ENCODE measurements at places on chromosomes 7 and 10. TPM values are rescaled to one million over a fixed set of nuclear protein-coding genes. Genes with fewer than 3 reads are reported as not detected.

Gene GBX1
- total RNA-seq, result not detected

DNA sequence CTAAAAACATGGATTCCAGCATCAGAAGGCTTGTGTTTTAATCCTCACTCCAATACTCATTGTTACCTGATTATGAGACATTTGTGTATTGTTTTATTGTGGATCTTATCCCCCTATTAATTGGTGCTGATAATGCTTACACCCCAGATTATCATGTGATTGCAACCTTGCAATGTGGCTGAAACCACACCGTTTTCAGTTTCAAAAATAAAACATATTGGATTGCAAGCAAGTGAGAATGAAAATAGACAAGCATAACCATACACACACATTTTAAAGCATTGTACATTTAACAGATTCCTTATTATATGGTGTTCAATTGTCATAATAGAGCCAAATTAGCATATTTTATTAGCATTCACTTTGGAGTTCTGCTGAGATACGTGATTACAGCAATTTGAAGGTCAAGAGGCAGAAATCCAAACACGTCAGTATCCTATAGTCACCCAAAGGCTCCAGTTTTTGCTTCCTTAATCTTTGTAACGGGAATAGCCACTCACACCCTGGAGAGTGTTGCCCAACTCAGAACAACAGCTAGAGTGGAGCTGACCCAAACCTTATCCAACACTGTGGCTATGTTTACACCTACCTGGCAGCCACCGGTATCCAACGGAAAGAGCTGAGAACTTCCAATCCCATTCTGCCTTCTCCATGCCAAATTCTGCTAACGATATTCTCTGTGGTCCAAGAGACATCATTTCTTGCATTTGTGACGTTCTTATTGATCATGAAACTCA is 317.1 kb upstream of the KLF6 start:
- no peak for DNase-seq

DNA sequence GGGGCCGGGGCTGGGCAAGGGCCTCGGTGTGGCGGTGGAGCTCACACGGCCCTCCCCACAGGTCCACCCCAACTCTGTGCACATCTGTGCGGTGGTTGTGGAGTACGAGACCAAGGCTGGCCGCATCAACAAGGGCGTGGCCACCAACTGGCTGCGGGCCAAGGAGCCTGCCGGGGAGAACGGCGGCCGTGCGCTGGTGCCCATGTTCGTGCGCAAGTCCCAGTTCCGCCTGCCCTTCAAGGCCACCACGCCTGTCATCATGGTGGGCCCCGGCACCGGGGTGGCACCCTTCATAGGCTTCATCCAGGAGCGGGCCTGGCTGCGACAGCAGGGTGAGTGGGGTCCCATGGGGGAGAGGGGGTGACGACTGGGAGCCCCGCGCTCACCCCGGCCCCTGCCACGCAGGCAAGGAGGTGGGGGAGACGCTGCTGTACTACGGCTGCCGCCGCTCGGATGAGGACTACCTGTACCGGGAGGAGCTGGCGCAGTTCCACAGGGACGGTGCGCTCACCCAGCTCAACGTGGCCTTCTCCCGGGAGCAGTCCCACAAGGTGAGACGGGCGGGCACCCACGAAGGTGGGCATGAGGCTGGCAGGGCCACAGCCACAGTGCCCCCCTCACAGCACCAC is 8.8 kb downstream of the TMEM120A start:
- DNase-seq, result no peak

DNA sequence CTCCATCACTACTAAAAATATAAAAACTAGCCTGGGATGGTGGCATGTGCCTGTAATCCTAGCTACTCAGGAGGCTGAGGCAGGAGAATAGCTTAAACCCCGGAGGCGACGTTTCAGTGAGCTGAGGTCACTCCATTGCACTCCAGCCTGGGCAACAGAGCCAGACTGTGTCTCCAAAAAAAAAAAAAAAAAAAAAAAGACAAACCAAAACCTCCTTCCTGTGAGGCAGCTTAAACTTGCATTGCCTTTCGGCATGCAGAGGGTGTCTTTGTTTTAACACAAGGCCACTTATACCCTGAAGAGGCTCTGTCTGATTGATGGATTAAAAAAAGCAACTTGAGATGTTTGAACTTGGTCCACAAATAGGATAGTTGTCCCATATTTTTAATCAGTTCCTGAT is 128.4 kb upstream of the RSU1 start:
- DNase-seq, result no peak

DNA sequence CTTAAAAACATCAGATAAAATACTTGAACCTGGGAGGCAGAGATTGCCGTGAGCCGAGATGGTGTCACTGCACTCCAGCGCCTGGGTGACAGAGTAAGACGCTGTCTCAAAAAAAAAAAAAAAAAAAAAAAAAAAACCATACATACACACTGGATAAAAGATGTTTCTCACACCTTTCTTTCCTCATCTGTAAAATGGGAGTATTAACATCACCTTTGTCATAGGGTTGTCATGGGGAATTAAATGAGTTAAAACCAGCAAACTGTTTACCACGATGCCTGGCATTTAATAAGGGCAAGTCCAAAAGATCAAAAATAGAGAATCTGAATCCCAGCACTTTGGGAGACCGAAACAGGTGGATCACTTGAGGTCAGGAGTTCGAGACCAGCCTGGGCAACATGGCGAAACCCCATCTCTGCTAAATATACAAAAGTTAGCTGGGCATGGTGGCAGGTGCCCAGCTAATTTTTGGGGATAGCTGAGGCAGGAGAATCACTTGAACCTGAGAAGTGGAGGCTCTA is 12.9 kb downstream of the LRRC20 start:
- no peak for DNase-seq

- no peak for DNase-seq
Measured at GRCh38 chr7:28942168-28942567, 16.0 kb downstream of the TRIL start.

DNA sequence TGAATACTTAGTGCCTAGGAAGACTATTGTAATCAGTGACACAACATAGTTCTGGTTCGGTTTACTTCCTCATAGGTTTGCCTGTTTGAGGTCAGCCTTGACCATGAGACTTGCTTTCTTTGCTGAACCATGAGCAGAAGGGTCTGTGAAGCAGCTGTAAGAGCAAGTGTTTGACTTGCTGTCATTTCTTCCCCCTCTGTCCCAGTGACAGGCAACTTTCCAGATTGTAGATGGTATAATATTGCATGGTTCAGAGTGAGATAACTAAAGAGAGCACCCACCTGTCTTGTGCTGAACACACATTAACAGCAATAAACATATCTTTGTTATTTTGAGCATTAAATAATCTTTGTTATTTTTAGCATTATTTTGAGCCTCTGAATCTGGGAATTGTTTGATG is 9.3 kb upstream of the RTKN2 start:
- DNase-seq, result no peak
